NCI-H1694 treated with DMSO at 0.1 percent for 48 hours (cell line): ENCODE measurements at places on chromosomes 2 and 18.

GRCh38 chr2:222973237-222973636 lies 78.8 kb upstream of the KCNE4 start:
- DNase-seq = no peak

DNA sequence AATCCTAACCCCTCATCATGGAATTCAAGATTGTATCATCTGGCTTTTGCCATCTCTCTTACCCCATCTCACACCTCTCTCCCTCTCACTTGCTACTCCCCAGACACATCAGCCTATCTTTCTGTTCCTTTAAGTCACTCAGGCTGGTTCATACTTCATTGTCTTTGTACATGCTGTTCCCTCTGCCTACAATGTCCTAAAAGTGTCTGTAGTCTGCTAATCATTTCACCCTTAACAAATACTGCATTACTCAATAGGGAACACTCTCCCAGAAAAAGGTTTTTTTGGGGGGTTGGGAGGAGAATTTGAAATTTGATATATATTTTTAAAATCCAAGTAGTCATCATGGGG lies 146.2 kb upstream of the KLF7 start:
- no peak for DNase-seq

DNA sequence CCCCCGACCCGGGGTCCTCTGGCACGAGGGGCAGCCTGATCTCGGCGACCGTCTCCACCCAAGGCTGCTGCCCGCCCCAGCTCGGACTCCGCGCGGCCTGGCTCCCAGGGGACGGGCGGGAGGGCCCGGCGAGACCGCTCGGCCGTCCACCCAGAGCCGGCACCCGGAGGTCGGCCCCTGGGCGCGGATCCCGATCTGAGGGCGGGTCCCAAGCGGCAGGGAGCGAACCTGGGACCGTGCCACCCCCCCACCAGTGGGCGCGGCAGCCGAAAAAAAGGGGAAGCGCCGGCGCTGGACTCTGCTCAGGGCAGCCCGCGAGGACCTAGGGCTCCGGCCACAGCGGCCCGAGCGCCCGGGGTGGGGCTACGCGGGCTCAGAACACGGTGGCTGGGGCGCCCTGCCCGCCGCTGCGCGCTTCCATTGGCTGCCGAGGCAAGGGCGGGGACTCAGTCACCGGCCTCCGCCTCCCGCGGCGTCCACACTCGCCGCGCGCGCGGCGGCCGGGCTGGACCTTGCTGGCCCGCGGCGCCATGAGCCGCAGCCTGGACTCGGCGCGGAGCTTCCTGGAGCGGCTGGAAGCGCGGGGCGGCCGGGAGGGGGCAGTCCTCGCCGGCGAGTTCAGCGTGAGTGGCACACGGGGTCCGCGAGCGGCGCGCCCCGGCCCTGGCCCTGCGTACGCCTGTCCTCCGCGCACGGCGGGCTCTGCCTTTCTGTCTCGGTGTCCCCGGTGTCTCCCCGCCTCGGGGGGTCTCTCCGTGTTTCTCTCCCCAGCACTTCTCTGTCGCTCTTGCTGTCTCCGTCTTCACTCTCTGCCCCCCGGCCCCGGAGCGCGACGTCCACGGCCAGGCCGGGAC lies at the start of gene PTPN18:
Gene PTPN18, plus strand, starts transcription at position 479 of the 854 bp plus-strand sequence. Its CDS starts 52 bp downstream, at position 531.
- DNase-seq = peak; percentile 40

DNA sequence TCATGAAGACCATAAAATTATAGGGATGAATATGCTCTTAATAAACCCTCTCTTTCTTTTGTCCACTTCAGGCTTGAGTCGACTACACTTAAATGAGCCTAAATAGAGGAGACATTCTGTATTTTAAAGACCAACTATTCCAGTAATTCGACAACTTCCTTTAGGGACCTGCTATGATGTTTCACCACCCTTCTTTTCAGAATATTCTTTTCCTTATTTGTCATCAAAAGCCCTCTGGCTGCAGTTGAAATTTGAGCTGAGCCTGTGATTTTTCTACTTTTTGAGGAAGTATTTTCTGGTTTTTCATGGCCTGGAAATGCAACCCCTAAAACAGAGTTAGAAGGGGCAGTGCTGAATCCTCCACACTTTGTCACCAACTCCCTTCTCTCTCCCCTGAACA lies 287.0 kb downstream of the EPHA4 start:
- no peak for DNase-seq

- no peak for DNase-seq
Measured at GRCh38 chr2:157625296-157625695, 3.4 kb downstream of the ACVR1C start.

GRCh38 chr18:3919396-3920061 lies 469.6 kb downstream of the TGIF1 start:
- DNase-seq = no peak

GRCh38 chr2:127106457-127106990 lies 430 bp downstream of the BIN1 start:
- DNase-seq = no peak

- no peak for DNase-seq
Measured at GRCh38 chr2:156526950-156527636, 90.9 kb downstream of the GPD2 start.

- peak; percentile 79 for DNase-seq
Measured at GRCh38 chr2:173964565-173965371, 405 bp downstream of the SP3 start.

- DNase-seq = no peak
Measured at GRCh38 chr2:183113630-183114029, 10.6 kb upstream of the NUP35 start.

GRCh38 chr2:163466331-163467250 lies 269.2 kb downstream of the FIGN start:
- DNase-seq = no peak

GRCh38 chr18:76615065-76615733 lies 120.2 kb upstream of the ZNF516 start:
- no peak for DNase-seq

DNA sequence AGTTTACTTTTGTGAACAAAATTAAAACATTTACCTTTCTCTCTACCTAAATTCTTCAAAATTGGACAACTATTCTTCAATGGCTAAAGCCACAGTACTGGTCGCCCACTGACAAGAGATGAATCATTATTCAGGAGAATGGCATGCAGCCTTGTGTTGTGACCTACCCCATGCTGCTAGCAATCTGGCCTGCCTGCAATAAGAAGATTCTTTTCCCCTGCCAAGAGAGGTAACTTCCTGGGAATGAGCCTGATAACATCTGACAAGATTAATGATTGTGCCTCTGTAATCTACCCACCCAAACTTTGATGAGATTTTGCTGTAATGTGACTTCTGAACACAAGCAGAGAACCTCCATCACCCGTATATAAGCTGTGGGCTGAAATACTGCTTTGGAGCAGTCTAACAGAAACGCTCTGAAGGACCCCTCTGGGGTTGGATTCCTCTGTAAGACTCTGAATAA lies 47.0 kb upstream of the ST3GAL5 start:
- no peak for DNase-seq

DNA sequence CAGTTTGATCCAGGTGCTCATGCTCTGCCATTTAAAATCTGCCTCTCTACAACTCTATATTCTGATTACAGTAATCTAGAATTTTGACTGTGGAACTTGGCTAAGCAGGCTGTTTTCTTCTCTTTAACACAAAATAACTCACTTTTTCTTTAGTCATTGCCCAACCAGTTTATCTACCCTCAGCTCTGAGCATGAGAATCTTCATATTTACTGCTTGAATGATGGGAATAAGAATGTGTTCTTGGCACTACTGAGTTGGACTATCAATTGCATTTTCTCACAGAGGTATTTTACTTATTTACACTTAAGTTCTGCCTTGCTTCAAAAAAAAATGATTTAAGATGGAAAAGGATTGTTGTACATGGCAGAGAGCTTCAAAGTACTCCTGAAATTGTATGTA lies 301.1 kb downstream of the CCDC85A start:
- DNase-seq = no peak

GRCh38 chr2:28279371-28279770 lies 113.3 kb upstream of the FOSL2 start:
- no peak for DNase-seq

GRCh38 chr2:66581339-66582103 lies 146.6 kb downstream of the MEIS1 start:
- no peak for DNase-seq

DNA sequence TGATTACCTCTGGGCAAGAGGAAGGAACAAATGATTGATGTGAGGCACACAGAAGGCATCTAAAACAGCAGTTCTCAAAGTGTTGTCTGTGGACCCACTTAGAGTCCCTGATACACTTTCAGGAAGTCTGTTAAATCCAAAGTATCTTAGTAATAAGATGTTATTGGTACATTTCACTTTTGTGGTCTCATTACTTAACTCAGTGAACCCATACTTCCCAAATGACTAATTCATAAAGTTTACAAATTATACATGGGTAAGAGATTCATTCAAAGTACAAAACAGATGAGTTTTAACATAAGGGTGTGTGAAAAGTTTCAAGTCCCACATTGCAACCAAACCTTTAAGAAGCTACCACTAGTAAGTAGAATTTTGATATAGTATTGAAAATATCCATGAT lies 440.5 kb downstream of the NUP35 start:
- no peak for DNase-seq

GRCh38 chr2:219002395-219003266 lies 9.4 kb upstream of the CRYBA2 start:
- peak; percentile 93 for DNase-seq

DNA sequence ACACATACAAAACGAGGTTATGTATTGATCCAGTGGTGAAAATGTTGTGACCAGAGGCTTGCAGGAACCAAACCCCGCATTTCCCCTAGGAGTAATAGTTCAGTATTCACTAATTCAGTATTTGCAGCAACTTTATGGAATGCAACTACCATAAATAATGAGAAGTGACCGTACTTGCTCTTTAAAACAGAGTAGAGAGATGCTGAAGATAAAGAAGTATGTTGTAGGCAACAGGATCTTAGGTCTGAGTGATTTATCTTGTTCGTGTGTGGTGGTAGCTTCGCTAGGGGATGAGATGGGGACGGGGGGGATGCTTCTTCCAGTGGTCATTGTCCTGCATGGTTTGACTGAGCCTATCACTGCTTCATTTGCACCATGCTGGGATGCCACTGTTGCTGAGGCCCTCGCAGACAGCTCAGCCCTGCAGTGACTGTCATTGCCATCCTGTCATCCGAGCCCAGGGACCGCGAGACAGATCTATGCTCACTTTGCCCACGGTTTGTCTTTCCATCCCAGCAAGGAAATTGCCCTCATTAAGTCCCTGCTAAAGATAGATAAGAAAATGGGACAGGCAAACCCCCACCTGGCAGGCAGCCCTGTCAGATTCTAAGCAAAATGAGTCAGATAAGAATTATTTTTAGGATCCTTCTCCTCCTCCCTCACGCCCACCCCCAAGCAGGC lies 181.3 kb downstream of the CTIF start:
- no peak for DNase-seq

DNA sequence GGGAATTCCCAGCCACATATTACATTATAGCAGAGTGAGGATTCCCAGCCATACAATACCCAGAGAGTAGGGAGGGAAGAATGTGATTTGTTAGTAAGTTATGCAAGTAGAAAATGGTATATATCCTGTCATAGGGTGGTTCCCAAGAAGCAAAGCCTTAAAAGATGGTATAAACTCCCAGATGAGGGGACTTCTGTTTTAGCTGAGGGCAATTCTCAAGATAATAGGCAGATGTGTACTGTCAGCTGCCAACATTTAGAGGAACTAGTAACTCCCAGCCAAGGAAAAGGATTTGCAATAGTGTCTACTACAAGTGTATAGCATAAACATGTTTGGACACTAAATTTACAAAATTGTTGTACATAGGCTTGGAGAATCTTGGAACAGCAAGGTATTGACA lies 86.5 kb downstream of the XDH start:
- no peak for DNase-seq

DNA sequence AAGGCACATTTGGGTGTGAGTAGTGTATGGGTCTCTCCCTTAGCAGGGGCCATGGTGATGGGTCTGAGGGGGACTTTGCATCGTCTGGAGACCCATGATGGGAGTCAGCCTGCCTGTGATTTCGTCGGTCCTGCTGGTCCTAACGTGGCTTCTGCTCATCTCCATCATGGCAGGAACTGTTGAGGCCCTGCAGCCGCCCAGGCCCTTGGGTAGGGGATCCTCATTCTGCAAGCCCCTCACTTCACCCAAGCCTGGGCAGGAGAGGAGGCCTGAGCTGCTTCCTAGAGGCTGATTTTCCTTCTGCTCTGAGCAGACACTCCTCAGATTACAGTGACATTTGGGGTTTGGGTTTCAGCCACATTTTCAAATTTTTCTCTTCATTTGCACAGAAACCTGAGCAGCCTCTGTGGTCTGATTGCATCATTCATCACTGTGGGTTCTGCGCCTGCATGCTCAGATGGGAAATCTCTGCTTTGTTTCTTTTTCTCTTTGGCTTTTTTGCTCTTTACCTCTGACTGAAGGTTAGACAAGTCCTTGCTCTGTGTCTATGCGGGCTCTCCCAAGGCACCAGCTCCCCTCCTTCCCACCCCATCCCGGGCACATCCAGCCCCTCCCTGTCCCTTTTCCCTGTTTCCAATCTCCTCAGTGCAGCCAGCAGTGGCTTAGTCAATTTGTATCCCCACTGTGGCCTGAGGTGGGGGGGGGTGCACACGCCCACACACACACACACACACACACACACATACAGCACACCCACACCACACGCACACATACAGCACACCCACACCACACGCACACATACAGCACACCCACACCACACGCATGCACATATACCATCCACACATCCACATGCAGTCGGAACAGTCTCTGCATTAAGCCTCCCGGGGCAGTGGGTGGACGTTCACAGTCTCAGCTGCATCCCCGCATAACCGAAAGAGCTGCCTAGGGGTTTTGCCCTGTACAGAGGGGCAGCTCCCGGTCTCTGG lies 305.4 kb upstream of the HS6ST1 start:
- DNase-seq = peak; percentile 45

GRCh38 chr2:222322236-222322635 lies 23.4 kb upstream of the PAX3 start:
- no peak for DNase-seq

- no peak for DNase-seq
Measured at GRCh38 chr2:40251137-40251536, 200.8 kb downstream of the SLC8A1 start.

- DNase-seq = no peak
Measured at GRCh38 chr2:207833251-207833751, 63.6 kb upstream of the FZD5 start.

DNA sequence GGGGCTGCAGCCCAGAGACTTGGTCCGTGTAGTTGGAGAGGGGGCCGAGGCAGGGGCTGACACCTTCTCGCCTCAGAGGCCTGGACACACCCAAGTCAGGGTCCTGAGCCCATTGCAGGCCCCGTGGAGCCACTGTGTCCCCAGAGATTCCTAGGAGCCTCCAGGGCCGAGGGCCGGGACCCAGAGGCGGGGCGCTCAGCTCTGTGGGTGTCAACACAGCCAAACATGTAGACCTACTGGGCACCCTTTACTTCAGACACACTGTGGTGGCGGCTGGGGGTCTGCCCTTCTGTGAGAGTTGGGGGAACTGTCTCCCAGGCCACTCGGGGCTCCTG lies 459 bp upstream of the ESPNL start:
- DNase-seq = no peak

- DNase-seq = no peak
Measured at GRCh38 chr2:149112068-149112467, 73.6 kb downstream of the LYPD6B start.

GRCh38 chr2:232979871-232980461 lies 33.1 kb downstream of the NGEF start:
- DNase-seq = peak; percentile 35
